ENCODE measurements at places on chromosomes 6 and 20.

- H3K36me3 ChIP-seq: peaks cover 64% of the 10 kb centered on the region
- H3K27ac ChIP-seq: no peak overlapping the region
- H3K27me3 ChIP-seq: no peaks in the 10 kb centered on the region
- no peak overlapping the region for H3K4me3 ChIP-seq
- no peak for DNase-seq
- no peaks in the 10 kb centered on the region for H3K4me1 ChIP-seq
Observed at GRCh38 chr20:13526551-13526950, 112.2 kb downstream of the TASP1 start.

DNA sequence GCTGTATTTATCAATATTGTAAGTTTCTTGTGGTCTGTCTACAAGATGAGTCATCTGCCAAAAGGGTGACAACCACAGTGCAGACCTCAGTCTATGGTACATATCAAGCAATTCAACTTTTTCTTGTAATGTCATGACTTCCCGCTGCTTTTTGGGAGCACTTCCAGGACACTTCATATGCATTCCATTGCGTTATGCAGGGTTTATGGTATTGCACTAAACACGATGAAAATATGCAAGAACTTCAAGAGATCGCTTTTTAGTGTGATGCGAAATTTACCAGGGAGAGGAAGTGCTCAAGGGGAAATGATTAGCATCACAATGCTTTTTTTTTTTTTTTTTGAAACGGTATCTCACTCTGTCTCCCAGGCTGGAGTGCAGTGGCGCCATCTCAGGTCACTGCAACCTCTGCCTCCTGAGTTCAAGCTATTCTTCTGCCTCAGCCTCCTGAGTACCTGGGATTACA is 166.5 kb downstream of the TFAP2A start:
- H3K27me3 ChIP-seq: peaks cover 8% of the 10 kb centered on the region
- DNase-seq: no peak
- no peaks in the 10 kb centered on the region for H3K36me3 ChIP-seq

GRCh38 chr6:6191476-6191875 is 129.0 kb downstream of the F13A1 start:
- peaks cover 40% of the 10 kb centered on the region for H3K27me3 ChIP-seq
- no peak overlapping the region for H3K27ac ChIP-seq
- peaks cover 8% of the 10 kb centered on the region for H3K36me3 ChIP-seq
- no peak overlapping the region for H3K4me3 ChIP-seq

DNA sequence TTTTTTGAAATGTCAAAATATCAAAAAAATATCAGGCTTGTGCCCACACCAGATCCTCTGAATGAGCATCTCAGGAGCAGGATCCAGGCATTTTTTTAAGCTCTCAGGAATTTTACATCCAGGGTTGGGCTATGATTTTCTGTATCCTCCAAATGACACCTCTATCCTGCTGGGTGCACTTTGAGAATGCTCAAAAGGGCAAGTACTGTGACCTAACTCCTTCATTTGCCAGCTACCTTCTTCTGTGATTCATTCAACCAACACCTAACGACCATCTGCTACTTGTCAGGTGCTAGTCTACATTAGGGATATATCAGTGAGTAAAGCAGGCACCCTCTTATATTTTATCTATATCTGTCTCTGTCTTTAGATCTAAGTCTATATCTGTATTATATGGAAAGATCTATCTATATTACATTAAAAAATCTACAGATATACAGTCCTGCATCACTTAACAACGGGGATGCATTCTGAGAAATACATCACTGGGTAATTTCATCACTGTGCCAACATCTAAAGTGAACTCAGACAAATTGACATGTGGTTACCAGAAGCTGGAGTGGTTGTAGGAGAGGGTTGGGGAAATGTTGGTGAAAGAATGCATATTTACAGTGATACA is 131.6 kb downstream of the KIF16B start:
- H3K36me3 ChIP-seq: peaks cover 44% of the 10 kb centered on the region
- H3K4me1 ChIP-seq: no peaks in the 10 kb centered on the region
- no peak overlapping the region for H3K4me3 ChIP-seq
- no peaks in the 10 kb centered on the region for H3K27me3 ChIP-seq
- H3K27ac ChIP-seq: no peak overlapping the region

DNA sequence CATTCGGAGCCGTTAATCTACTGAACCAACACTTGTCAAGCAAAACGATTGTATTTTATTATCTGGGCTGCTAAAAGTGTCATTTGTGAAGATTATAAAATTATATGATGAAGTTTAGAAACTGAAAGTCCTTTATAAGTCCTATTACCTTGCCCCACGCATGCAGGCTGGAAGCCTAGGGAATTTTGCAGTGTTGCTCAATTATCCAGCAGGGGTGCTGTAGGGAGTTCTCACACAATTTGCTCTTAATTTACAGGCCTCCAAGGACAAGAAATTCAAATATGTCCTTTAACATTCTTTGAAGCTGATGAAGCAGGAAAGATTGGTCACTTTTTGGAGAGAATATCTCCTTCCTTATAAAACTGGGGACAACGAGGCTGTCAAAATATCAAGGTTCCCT is 368.9 kb downstream of the LMBRD1 start:
- no peaks in the 10 kb centered on the region for H3K4me1 ChIP-seq
- H3K27ac ChIP-seq: no peak overlapping the region
- no peak overlapping the region for H3K4me3 ChIP-seq
- DNase-seq: no peak
- no peaks in the 10 kb centered on the region for H3K27me3 ChIP-seq

DNA sequence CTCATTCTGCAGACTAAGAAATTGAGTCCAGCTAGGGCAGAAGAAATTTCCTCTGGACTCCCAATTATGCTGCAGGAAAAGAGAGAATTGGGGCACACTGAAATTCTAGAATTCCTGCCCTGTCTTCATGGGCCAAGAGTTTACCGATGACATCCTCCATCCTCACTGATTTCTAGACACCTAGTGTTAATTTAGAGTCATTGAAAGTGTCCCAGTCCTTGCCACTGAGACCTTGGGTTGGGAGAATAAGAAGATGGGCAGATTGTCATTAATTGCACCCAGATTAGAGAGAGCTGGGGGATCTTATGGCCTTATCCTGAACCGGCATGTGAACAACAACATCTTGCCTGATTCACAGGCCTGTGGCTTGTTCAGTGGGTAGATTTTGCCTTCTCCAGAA is 29.0 kb downstream of the ANGPT4 start:
- DNase-seq: no peak
- no peak overlapping the region for H3K4me3 ChIP-seq
- no peaks in the 10 kb centered on the region for H3K36me3 ChIP-seq

GRCh38 chr6:137806914-137807682 is 60.0 kb upstream of the TNFAIP3 start:
- peaks cover 24% of the 10 kb centered on the region for H3K4me1 ChIP-seq
- H3K27me3 ChIP-seq: no peaks in the 10 kb centered on the region
- DNase-seq: no peak
- H3K4me3 ChIP-seq: no peak overlapping the region

DNA sequence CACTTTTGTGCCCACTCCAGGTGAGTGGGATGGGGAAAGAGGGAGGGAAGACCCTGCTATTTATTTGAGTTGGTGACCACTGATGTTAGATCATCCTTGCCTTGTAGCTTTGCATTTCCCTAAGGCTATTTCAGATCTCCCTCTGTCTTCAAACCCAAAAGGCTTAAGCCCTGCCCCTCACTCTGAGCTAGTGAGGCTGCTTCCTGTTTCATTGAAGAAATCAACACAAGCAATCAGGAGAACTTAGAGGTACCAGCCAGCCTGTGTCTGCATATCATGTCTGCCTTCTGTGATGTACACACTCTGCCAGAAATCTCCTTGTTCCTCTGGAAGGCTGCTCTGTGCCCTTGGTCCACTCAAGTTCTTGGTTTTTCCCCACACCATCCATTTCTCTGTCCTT is 135.3 kb downstream of the ARID1B start:
- H3K27me3 ChIP-seq: no peaks in the 10 kb centered on the region
- H3K27ac ChIP-seq: peak overlapping the region; percentile 68
- H3K4me1 ChIP-seq: peaks cover 47% of the 10 kb centered on the region
- peaks cover 20% of the 10 kb centered on the region for H3K36me3 ChIP-seq
- peak; percentile 27 for DNase-seq

GRCh38 chr6:11744753-11745152 is 33.9 kb downstream of the ADTRP start:
- H3K27me3 ChIP-seq: no peaks in the 10 kb centered on the region
- no peaks in the 10 kb centered on the region for H3K36me3 ChIP-seq
- no peak for DNase-seq
- H3K27ac ChIP-seq: no peak overlapping the region
- peaks cover 7% of the 10 kb centered on the region for H3K4me1 ChIP-seq
- no peak overlapping the region for H3K4me3 ChIP-seq

- H3K4me3 ChIP-seq: no peak overlapping the region
- H3K4me1 ChIP-seq: no peaks in the 10 kb centered on the region
- no peak overlapping the region for H3K27ac ChIP-seq
- H3K27me3 ChIP-seq: peaks cover 12% of the 10 kb centered on the region
Observed at GRCh38 chr6:105692613-105693215, 289.8 kb upstream of the PREP start.

DNA sequence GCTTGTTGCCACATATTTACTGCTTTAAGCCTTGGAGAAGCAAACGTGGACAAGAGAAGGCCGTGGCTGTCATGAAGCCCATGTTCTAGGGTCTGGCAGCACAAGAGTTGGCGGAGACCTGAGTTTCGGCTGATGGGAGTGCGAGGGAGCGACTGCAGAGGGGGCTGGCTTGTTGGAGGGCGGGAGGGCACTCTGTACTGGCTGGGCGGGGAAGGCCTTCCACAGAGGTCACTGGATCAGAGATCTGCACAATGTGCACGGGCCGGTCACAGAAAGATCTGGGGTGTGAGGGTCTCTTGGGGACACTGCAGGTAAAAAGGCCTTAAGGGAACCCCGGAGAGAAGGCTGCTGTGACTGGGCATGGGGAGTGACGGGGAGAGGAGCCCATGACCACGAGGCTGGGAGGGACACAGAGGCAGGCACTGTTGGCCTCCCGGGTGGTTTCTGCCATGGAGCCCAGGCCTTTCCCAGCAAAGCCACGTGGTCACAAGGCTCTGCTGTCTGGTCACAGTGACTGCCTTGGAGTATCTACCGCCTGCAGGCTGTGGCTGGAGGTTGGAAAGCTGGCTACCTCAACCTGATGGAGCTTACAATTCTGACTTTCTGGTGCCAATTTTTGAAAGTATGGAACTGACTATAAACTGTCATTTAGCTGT is 23.8 kb downstream of the FOXC1 start:
- DNase-seq: no peak
- H3K27ac ChIP-seq: no peak overlapping the region
- H3K4me1 ChIP-seq: no peaks in the 10 kb centered on the region
- peaks cover 11% of the 10 kb centered on the region for H3K36me3 ChIP-seq

DNA sequence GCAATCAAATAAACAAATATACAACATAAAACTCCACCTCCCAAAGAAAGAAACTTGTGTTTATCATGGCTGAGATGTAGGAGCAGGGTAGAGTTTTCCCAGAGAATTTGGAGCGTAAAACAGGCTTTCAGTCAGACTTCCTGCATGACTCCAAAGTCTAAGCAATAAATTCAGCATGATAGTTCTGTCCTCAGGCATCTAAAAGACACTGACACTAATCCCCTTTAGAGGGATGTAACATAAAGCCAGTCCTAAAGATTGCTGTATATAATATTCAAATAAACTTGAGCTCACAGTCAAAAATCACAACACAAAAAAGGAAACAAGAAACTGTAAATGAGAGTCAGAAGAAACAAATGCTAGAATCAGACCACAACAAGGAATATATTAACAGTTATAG is 234.4 kb downstream of the CENPW start:
- no peak for DNase-seq
- no peak overlapping the region for H3K27ac ChIP-seq
- H3K36me3 ChIP-seq: no peaks in the 10 kb centered on the region

DNA sequence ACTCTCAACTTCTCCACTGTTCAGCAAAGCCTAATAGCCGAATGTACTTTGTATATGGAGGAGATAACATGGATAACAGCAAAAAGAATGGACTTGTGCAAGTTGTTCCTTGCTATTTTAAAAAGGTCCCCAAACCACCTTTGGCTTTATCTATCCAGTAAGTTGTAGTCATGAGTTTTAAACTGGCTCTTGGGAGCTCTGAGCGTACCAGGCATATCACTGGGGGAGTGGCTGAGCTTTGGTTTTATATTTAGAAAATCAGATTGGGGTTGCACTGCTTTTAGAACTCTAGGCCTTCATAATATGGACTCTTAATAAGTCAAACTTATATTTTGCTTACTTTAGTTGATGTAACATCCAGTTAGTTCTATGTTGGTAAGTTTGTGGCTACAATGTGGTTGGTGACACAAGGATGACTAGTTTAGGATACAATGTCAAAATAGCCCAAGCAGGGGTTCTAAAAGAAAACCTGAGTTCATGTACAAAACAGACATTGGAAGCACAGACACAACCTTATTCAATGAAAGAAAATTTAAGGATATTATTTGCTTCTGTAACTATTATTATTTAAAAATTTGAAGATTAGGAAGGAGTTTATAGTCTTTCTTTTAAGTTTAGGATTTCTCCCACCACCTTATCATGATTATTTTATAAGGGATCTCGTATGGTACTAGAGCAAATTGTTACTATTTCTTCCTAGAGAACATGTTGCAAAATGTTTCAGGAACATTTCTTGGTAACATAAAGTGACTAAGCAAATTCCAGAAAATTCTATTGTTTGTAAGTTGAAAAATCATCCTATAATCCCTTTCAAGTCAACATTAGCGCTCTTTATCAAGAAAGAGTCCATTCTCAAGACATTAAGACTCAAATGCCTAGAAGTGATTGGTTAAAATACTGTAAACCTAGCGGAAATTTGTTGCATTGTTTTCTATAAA is 165.8 kb upstream of the SUPT3H start:
- DNase-seq: no peak
- no peaks in the 10 kb centered on the region for H3K27me3 ChIP-seq

DNA sequence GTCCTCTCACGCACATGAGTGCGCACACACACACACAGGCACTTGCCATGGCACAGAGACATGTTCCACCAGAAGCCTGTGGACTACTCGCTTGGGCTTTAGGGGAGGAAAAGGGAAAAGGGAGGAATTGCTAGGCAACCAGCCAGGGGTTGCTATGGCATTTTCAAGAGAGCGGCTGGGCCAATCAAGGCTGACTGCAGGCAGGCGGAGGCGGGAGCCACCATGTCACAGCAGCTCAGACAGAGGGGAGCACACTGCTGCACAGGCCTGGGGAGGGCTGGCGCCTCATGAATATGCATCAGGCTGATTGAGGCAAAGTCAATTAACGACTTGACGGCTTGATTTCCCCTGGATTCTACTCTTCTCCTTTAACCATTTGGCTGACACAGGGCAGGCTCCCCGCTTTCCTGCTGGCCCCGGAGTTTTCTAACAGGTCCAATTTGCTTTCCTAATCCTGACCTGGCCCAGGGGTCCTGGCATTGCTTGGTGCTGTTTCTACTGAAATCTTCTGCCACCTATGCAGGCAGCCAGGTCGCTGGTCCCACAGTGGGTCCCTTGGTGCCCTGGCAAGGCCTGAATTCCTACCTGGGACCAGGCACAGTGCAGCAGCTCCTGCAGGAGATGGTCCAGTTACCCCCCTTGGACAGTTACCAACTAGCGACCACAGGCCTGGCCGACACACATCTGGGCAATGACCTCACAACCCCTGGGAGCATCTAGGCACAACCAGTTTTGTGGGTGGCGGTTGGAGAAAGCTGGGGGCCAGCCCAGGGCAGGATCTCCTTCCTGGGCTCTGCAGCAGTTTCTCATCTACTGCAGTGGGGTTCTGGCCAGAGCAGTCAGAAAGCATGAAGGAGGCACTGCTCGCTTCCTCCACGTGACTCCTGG is 52.1 kb downstream of the YTHDF1 start:
- H3K27ac ChIP-seq: no peak overlapping the region
- H3K27me3 ChIP-seq: peaks cover 3% of the 10 kb centered on the region
- no peak overlapping the region for H3K4me3 ChIP-seq
- H3K36me3 ChIP-seq: no peaks in the 10 kb centered on the region

Measured in naive thymus-derived CD8-positive, alpha-beta T cell (primary cell).